ENCODE measurements at places on chromosomes 12 and 14.

- no peak for DNase-seq
Measured at GRCh38 chr12:51848326-51848727, at the start of gene FIGNL2. Gene FIGNL2, minus strand, starts transcription at chr12:51848718. Its CDS starts 26,305 bp downstream, at chr12:51822413.

GRCh38 chr12:18971932-18972331, 157.6 kb upstream of the PLEKHA5 start:
- DNase-seq: no peak

GRCh38 chr12:6752167-6752920, 597 bp downstream of the MLF2 start:
- peak; percentile 77 for DNase-seq

DNA sequence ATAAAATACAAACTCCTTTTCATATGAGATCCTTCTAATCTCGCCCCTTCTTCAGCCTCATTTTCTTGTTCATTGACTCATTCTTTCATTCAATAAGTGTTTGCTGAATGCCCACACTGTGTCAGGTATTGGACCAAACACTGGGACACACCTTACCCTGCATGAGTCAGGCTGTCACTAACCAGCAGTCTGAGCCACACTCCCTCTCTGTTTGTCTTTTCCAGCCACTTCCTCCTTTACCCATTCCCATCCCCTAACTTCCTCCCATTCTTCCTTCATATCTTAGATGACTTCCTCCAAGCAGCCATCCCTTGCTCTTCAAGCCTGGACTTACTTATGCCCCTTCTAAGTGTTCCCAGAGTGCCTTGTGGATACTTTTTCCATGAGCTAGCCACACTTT, 27.0 kb upstream of the HIF1A start:
- no peak for DNase-seq

- DNase-seq: peak; percentile 77
Measured at GRCh38 chr12:81078469-81079196, 754 bp downstream of the ACSS3 start.
